ENCODE measurements at places on chromosomes 5 and 9. TPM values are rescaled to one million over a fixed set of nuclear protein-coding genes. Genes with fewer than 3 reads are reported as not detected.

Gene ZBED3
- 9.0 TPM for total RNA-seq

GRCh38 chr5:90888511-90889324 is 330.1 kb downstream of the ADGRV1 start:
- no peak for DNase-seq

DNA sequence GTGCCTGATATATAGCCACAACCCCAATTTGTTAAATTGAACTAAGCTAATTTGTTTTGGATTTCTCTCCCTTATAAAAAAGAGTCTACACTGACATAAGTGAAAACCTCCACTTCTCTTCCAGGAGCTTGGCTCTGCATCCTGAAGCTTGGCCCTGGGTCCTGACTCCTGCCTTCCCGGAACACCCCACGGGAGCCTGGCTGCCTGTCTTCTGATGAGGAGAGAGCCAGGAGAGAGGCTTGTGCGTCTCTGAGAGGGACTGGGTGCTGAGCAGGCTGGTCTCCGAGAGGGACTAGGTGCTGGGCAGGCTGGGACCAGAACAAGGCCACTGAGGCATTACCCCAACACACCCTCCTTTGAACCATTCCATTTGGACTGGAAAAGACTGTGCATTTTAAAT is 6.5 kb upstream of the PTGES start:
- no peak for DNase-seq

DNA sequence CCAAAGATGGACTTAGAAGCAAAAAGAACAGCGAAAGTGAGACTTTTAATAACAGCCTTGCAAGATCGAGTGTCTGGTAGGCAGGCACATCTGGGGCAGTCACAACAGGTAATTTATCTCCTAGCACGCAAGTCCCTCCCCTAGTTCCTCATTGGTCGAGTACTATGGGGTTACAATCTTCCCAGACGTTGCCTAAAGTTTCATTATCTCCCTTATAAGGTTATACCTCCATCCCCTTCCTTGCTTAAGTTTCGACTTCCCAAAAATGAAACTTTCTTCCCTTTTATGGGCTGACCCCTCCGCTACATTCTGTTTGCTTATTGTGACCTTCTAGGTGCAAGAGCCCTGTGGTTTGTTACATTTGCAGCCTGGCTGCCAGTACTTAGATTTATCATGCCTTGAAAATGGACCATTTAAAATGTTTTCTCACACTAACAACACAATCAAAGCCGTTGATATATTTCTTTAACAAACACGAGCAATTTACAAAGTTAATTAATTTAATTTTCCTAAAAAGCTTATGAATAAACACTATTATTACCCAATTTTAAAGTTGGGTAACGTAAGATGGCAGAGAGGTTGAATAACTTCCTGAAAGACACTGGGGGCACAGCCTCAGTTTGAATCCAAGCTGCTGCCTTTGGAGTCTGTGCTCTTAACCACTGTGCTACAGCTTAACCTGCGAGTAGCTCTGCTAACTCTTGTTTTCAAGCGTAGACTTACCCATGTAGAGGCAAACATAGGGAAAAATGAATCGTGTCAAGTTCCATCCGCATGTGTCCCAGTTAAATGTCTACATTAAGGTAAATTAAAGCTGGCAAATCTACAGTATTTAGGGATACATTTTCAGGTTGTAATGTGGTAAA is 91.7 kb downstream of the EDIL3 start:
- no peak for DNase-seq

DNA sequence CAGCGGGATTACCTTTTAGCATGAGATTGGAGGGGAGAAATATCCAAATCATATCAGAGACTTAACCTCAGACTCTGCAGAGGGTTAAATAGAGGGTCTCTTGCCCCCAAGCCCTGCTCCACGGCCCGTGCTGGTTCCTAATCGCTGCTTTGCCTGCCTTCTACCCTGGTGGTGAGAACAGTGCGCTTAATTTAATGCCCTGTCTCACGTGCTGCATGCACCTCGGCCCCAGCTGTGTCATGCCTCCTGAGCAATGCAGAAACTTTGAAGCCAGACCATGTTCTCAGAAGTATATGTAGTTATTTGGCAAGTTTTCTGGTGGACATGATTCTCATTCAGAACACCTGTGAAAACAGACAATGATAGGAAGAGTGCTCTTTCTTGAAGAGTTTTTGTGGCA is 1.4 kb downstream of the OTULIN start:
- peak; percentile 63 for DNase-seq

- DNase-seq = no peak
These were observed 26.6 kb downstream of the DPYSL3 start for GRCh38 chr5:147483188-147483790.

Gene LCN6
- 1.0 TPM for total RNA-seq

DNA sequence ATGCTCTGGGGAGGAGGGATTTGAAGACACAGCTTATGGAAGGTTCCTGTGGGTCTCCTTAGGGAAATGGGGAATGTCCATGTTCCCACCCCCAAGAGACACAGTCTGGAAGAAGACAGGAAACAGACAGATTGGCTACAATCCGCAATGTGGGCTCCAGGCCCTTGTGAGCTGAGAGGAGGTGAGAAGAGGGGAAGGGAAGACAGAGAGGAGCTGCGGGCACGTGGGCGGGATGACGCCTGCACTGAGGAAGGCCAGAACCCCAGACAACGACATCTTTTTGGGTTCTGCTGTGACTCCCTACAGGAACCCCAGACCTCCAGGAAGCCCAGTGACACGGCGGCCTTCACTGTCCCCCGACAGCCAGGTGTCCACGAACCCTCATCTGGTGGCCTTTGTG is 29.9 kb upstream of the NKD2 start:
- DNase-seq = no peak

Gene CNTRL
- 9.7 TPM for total RNA-seq

- no peak for DNase-seq
These were observed 32.4 kb downstream of the OSTF1 start for GRCh38 chr9:75120686-75121085.

DNA sequence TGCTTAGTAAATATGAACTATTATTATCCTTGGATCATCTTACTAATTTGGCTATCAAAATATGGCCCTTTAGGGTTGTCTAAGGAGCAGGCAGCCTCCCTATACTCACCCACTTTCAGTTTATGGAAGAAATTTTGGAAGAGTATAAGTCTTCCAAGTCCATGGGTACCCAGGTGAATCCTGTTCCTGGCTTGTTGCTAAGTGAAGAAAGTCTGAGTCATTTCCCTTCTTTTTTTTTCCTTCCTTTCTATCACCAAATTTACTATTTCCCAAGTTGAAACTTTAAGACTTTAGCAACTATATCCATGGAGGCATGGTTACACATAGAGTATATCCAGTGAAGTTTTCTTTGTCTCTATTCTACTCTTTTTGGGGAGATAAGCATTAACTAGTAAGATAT is 184.0 kb upstream of the ACTBL2 start:
- no peak for DNase-seq

GRCh38 chr5:111769541-111769940 is 12.5 kb upstream of the NREP start:
- DNase-seq = no peak

Gene QRFP
- total RNA-seq = 0.24 TPM

Gene AK1
- total RNA-seq = 157 TPM

Gene DBH
- not detected for total RNA-seq

DNA sequence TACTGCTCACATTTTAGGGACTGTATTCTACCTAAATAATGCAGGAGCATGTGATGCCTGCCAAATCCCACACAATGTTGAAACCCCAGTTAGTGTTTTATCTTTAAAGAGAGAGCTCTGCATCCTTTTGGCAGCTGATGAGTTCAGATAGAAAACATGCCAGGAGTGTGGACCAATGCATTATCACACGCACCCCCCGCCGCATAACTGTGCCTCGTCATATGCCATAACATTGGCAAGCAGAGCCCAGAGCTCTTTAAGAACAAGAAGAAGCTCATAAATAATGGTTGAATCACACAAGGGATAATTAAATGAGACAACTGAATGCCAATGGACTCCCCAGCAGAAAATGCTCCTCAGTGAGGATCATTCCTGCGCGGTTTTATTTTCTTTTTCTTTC is 52.8 kb upstream of the RORB start:
- no peak for DNase-seq

GRCh38 chr9:68914751-68915150 is 99.2 kb downstream of the PRKACG start:
- no peak for DNase-seq

Gene ZNF608
- 27.2 TPM for total RNA-seq

Gene LURAP1L
- 31.8 TPM for total RNA-seq

Gene SPAAR
- total RNA-seq = 2.9 TPM

Gene SPINK4
- total RNA-seq = 13.2 TPM

DNA sequence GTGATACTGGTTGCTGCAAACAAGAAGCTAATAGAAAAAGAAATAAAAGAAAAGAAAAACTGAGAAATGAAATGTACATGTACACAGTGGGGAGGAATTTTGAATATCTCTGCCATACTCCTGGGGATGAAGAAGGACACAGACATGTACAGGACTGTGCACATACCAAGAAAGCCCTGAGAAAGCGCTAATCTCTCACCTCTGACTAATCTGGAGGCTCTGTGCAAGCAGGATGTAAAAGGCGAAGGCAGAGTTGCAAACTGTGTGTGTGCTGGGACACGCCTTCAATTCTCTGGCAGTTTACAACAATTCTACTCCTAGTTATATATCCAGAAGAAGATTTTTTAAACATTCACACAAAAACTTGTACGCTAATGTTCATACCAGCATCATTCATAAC is 211.4 kb downstream of the KIAA0825 start:
- DNase-seq = no peak

GRCh38 chr9:126448136-126448535 is 121.5 kb downstream of the MVB12B start:
- no peak for DNase-seq

DNA sequence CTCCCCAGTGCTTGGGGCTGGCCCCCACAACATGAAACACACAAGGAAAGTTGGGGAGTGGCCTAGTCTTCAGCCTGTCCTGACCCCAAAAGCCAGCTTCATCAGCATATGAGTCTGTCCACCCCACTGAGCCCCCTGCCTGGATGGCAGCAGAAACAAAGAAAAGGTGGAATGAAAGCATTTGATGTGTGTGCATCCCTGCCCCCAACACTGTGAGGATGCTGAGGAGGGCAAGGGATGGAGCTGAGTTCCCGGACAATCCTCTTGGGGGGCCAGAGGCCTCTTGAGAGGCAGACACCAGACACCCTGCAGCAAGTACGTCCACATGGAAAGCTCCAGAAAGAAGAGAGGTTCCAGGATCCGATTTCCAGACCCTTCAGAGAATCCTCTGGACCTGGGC is 113.5 kb upstream of the PPP1R26 start:
- DNase-seq = no peak

DNA sequence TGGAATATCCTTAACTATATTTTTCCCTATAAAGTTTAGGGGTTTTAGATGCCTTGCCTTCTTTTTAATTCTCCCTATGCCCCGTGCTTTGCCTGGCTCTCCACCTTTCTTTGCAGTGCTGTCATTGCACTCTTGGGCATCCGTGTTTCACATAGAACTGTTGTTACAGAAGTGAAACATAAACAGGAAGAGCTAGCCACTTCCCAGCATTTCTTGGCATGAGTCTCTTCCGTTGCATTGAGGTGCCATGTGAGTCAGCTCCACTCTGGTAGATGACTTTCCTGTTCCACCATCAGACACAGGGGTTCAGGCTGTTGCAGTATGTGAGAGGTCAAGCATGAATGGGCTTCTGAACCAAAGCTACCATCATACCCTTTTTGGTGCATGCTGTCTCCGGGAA is 73.4 kb downstream of the ANGPTL2 start:
- no peak for DNase-seq

- no peak for DNase-seq
These were observed 332.9 kb upstream of the CCNG1 start for GRCh38 chr5:163104464-163104863.

Gene PDLIM4
- 59.0 TPM for total RNA-seq

- no peak for DNase-seq
These were observed 1.3 kb downstream of the NIM1K start for GRCh38 chr5:43193181-43193893.

- no peak for DNase-seq
These were observed 1697.1 kb upstream of the NUDT12 start for GRCh38 chr5:105259581-105260217.

DNA sequence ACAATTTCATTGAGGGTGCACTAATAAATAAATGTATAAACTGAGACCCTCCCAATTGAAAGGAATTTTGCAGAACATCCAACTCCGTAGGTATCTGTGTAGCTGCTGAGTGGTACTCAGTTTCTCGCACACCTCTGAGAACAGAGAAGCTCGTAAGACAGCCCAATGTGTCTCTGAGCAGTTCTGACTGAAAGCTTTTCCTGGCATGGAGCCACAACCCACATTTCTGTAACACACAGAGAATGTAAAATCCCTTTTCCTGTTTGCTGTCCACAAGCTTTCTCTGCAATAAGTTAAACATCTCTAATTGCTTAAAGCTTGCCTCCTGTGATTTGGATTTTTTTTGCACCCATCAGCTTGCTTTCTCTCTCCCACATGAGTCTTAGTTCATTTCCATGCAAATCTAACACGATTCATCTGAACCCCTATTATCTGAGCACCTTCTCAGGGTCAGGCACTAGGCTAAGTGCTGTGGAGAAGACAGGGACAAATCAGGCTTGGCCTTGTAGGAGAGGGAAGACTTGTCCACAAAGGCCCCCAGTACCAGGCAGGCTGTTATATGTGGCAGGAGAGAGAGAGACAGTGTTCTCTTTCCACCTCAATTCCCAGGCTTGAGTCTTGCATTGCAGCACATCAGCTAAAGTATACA is 44.2 kb upstream of the COL15A1 start:
- peak; percentile 43 for DNase-seq

Gene CCDC152
- 0.94 TPM for total RNA-seq

- no peak for DNase-seq
These were observed 20.1 kb upstream of the PFDN1 start for GRCh38 chr5:140322751-140323731.

DNA sequence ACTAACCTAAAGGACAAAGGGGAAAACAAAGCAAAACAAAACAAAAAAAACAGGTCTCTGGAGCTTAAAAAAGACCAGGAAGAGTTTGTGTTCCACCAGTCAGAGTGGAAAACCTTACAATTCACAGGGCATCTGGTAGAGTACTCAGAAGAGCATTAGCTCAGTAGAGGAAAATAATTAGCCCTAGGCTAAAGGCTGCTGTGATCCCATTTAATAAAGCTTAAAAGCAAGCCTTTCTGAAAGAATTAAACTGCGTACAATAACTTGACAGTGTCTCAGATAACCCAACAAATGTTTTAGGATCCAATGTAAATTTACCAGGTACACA is 7.3 kb downstream of the ECM2 start:
- no peak for DNase-seq

GRCh38 chr5:149559706-149560105 is 8.5 kb upstream of the CSNK1A1 start:
- no peak for DNase-seq

DNA sequence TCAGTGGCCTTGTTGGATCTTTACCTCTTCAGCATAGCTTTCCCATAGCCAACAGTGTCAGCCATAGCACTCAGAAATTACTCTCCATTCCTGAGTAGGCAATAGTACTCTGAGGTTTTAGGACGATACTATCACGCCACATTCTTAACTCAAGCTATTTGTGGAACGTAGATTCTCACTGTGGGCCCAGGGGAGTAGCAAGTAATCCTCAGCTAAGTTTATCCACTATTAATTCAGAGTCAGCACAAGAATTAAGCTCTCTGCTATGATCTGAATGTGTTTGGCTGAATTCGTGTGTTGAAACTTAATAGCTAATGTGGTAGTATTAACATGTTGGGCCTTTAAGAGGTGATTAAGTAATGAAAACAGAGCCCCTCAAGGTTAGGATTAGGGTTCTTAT is 858.8 kb upstream of the NUDT12 start:
- DNase-seq = no peak

GRCh38 chr9:134895567-134895907 is 14.9 kb downstream of the FCN2 start:
- no peak for DNase-seq

Gene SLC46A2
- not detected for total RNA-seq

GRCh38 chr9:69174616-69175463 is 763 bp downstream of the TJP2 start:
- no peak for DNase-seq
